ENCODE measurements at places on chromosomes 6 and 20.

- DNase-seq, result no peak
Observed at GRCh38 chr6:157962601-157963302, 18.9 kb upstream of the SYNJ2 start.

GRCh38 chr6:136244061-136244616, 6.0 kb downstream of the MTFR2 start:
- DNase-seq, result no peak

DNA sequence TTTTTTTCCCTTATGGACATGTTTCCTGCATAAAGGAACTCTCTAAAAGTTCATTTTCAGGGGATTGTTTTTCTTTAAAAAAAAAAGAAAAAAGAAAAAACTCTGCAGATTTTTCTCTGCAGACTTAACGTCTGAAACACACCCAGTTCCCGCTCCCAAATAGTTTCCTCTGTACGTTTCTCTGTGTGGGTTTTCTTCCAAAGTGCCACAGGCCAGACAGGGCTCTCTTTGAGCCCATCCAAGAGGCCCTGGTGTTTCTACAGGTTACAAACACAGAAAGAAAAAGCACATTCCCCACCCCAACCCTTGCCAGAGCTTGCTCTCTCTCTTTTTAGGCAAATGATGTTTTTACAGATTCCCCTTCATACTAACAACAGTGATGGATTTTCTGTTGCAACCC, 258.6 kb downstream of the FNDC1 start:
- no peak for DNase-seq

- no peak for DNase-seq
Observed at GRCh38 chr6:109048670-109049415, 45.8 kb downstream of the SESN1 start.

- no peak for DNase-seq
Observed at GRCh38 chr6:150687508-150687907, 87.8 kb downstream of the PLEKHG1 start.

DNA sequence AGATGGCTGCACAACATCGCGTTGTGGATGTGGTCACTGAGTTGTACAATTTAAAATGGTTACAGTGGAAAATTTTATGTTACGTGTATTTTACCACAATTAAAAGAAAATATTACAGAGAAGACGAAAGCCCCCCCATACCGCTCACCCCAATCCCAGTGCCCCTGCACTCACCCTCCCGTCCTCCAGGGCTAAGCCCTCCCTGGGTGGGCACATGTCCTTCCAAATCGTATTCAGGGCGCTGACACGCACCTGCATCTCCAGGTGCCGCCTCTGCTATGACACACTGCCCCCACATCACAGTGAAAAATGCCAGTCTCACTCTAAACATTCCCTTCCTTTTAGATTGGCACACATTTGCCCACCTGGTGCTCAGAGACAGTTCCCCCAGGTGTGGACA, 49.4 kb downstream of the PSMG4 start:
- DNase-seq, result no peak

DNA sequence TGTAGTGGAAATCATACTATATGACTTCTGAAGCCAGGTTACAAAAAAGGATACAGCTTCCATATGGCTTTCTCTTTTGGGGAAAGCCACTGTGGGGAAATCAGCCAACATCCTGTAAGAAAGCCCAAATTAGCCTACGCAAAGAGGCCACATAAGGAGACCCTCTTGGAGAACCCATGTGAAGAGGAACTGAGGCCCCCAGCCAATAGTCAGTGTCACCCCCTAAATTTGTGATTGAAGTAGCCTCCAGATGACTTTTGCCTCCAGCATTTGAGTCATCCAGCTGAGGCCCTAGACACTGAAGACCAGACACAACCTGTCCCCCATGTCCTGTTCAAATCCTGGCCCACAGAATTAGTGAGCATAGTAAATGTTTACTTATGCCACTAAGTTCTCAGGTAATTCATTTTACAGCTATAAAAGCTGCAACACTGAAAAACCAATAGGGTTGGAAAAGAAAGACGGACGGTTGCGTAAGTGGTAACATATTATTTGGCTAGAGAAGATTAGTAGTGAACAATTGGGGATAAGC, 60.4 kb downstream of the HMGCLL1 start:
- DNase-seq, result no peak

GRCh38 chr20:32661820-32662528, 11.8 kb downstream of the C20orf203 start:
- DNase-seq, result no peak

- no peak for DNase-seq
Observed at GRCh38 chr6:47524136-47524845, 46.7 kb downstream of the CD2AP start.

DNA sequence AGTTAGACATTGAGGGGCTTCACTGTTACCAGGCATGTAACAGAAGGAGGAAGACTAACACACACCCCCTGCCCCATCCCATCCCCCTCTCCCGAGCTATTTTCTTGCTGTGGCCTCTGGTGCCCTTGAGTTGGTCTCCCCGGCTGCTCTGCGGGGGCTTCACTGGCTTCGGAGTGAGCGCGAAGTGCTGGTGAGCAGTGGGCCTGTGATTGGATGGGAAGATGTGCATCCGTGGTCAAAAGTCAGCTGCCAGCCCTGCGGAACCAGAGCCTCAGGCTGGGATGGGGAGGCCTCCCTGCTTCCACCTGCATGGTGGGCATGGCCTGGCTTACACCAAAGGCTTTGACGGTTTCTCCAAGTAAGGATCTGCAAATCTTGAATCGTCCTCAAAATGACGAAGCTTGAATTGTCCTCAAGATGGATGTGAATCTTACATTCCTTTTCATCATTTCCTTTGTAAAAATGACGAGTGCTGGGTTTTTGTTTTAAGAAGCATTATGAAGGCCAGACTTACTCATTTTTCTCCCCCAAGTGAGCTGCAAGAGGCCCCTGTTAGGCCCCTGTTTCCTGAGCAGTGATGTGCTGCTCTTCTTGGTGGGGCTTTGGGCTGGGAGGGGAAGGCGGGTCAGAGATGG, 23.7 kb downstream of the SPATA2 start:
- no peak for DNase-seq

- DNase-seq, result no peak
Observed at GRCh38 chr6:1311400-1312202, at the start of gene FOXQ1. TSS of gene FOXQ1 (plus strand) at chr6:1312098. CDS start at chr6:1312705, 607 bp downstream.

- no peak for DNase-seq
Observed at GRCh38 chr6:22362361-22362760, 65.5 kb upstream of the PRL start.

DNA sequence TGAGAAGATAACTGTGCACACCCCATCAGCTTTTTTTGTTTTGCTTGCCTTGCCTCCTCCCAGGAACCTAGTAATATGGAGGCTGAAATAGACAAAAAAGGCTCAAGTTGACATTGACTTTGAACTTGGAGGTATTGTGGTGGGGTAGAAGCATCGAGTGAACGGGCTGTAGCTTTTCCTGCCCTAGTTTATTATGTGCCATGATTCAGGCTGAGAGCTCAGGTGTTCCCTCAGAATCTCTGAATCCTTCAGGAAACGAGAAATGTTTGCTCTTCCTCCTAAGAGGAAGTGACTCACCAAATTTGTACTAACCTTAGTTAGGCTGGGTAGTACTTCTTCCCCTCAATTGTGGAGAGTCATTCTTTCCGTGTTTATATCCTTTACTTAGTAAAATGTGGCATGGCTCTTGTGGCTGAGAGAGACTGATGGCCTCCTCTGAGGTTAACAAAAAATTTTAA, 98.8 kb downstream of the SASH1 start:
- DNase-seq, result no peak

- no peak for DNase-seq
Observed at GRCh38 chr20:53923566-53924369, 146.6 kb downstream of the BCAS1 start.

DNA sequence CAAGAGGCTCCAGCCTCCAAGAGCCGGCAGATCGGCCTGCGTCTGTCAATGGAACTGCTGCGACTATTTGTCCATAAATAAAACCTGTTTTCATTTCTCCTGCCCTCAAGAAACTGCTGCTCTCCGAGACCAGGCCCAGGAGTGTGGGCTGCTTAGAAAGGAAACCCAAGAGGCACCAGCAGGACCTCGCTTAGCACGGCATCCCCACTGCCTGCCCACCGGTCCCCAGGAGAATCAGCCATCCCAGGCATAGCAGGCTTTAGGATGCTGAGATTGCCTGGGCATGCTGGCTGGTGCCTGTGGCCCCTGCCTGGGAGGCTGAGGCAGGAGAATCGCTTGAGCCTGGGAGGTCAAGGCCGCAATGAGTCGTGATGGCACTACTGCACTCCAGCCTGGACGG, 17.6 kb downstream of the NTSR1 start:
- DNase-seq, result no peak

- DNase-seq, result no peak
Observed at GRCh38 chr20:2507464-2507863, 1.3 kb downstream of the ZNF343 start.

DNA sequence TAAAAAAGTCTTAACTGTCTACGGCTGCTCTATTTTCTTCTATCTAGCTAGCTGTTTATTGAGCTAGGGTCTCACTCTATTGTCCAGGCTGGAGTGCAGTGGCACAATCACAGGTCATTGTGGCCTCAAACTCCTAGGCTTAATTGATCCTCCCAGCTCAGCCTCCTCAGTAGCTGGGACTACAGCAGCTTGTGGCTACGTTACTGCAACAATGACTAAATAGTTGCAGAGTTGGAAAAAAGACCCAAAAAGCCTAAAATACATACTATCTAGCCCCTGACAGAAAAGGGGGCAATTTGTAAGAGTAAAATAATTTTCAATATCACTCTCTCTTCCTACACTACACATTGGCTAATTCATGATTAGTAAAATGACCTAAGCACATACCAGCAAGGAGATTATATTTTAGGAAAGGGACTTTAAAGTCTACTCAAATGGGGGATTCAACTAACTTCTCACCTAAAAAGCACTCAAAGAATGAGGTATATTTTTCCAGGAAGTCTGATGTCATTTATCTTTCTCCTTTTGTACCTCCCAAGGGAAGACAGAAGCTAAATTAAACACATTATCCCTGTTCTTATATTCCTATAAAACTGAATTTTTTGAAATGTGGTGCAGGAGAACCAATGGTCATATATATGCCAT, 82.8 kb downstream of the ZMYND8 start:
- DNase-seq, result no peak

DNA sequence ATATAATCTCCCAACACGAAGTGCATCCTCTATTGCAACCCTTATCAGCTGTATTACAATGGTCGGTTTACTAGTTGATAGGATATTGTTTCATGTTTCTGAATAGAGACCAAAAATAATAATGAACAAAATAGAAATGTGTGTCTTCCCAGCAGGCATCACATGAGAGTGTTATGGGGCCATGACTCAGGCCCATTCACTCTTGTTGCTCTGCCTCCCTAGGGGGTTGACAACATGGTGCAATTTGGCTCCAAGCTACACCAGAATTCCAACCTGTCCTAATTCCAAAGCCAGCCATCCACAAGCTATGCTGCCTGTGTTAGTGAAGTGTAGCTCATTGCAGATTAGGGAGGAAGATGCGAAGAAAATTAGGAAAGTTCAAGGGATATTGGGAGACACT, 13.1 kb upstream of the SAYSD1 start:
- DNase-seq, result no peak

GRCh38 chr6:130453230-130453629, 87.4 kb downstream of the TMEM200A start:
- no peak for DNase-seq

GRCh38 chr6:112037783-112038216, 16.1 kb upstream of the CCN6 start:
- DNase-seq, result no peak

- no peak for DNase-seq
Observed at GRCh38 chr20:61460261-61461052, 208.4 kb downstream of the CDH4 start.

DNA sequence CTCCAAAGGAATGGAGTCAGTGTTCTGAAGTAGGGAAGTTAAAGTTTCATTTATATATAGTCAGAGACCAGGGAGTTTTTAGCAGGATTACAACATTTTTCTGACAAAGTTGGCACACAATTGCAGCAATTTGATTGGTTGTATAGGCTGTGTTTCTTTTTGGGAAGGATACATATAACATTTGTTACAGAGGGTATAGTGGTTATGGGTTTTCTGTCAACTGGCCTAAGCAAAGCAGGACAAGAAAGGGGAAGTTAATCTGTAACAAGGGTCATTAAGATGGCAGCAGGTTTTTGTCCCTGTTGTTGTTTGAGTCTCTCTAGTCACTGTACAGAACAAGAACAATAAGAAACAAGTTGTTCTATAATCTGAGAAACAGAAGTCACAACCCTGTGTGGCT, 41.4 kb downstream of the TPD52L1 start:
- DNase-seq, result no peak

- DNase-seq, result no peak
Observed at GRCh38 chr6:82410151-82410648, 46.6 kb downstream of the TPBG start.

DNA sequence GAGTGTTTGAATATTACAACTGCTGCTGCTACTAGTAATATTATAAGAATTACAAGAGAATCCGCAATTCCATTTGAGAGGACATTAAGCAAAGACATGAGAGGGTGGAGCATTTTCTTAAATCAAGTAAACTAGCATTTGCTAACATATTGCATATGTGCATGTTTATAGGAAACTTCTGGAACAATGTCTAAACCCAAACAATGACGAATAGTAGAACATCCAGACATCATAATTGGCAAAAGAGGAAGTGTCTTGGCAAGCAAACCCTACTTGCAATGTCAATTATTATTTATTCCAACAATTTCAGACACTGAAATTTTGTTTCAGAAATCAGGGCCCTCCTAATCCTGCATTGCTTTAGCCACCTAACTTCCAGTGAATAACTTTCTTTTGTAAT, 1155.3 kb upstream of the GJE1 start:
- DNase-seq, result no peak

DNA sequence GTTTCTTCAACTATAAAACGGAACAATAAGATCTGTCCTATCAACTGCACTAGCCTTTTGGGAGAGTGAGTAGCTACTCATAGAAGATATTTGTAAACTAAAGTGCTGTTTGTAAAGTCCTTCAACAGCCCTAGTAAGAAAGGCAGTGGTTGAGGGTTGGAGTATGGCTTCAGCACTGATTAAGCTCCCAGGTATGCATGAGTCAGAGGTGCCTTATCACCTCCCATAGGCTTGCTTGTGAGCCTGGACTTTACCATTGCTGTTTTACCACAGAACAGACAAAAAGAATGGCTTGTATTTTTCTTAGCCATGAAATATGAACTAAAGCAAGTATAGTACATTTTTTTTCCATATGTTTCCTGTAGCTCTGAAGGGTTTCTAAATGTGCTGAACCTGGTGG, 44.1 kb downstream of the SAMD3 start:
- DNase-seq, result no peak
